ENCODE measurements at places on chromosomes 16 and 17. TPM values are rescaled to one million over a fixed set of nuclear protein-coding genes. Genes with fewer than 3 reads are reported as not detected.

The CD300E gene
- 0.12 TPM for total RNA-seq

The CRHR1 gene
- total RNA-seq = 0.40 TPM

The IRX5 gene
- total RNA-seq = 7.5 TPM

The PPM1E gene
- total RNA-seq = 0.04 TPM

The SPEM1 gene
- total RNA-seq = not detected

The DHRS7C gene
- not detected for total RNA-seq

The CACNG1 gene
- not detected for total RNA-seq

The FAM20A gene
- 13.6 TPM for total RNA-seq

The CD300LB gene
- not detected for total RNA-seq

The FDXR gene
- total RNA-seq = 31.5 TPM

The LLGL2 gene
- total RNA-seq = 82.1 TPM

The MYO1C gene
- 94.2 TPM for total RNA-seq

The NOS2 gene
- total RNA-seq = not detected

The MBTD1 gene
- 8.2 TPM for total RNA-seq

The PRSS53 gene
- 0.48 TPM for total RNA-seq

The PIRT gene
- not detected for total RNA-seq

The PGP gene
- 6.6 TPM for total RNA-seq

The AGRP gene
- total RNA-seq = not detected

The NARF gene
- total RNA-seq = 38.3 TPM

The GSDMA gene
- 1.9 TPM for total RNA-seq

The SLFN14 gene
- not detected for total RNA-seq

The CHRNE gene
- total RNA-seq = 0.32 TPM

The C17orf78 gene
- not detected for total RNA-seq

The SLC5A10 gene
- total RNA-seq = 0.64 TPM

The CAPNS2 gene
- 28.0 TPM for total RNA-seq

The CCT6B gene
- 0.96 TPM for total RNA-seq

The ANKRD40CL gene
- not detected for total RNA-seq

The CBX1 gene
- total RNA-seq = 29.2 TPM

The ADAM11 gene
- 0.96 TPM for total RNA-seq

The WSCD1 gene
- 0.24 TPM for total RNA-seq

The NGFR gene
- total RNA-seq = 6.5 TPM

The CFAP20 gene
- 15.8 TPM for total RNA-seq

The VAT1L gene
- 0.08 TPM for total RNA-seq

The GP2 gene
- not detected for total RNA-seq

The DYNLRB2 gene
- not detected for total RNA-seq

The ZSCAN10 gene
- total RNA-seq = not detected

The PRDM7 gene
- not detected for total RNA-seq

The INTS2 gene
- total RNA-seq = 8.6 TPM

The DNAI2 gene
- total RNA-seq = not detected

The HNF1B gene
- not detected for total RNA-seq

The ZDHHC1 gene
- 3.8 TPM for total RNA-seq

The AOC3 gene
- total RNA-seq = 5.7 TPM

The KRTAP2-1 gene
- not detected for total RNA-seq

The ABCC11 gene
- 0.40 TPM for total RNA-seq

The CMTM2 gene
- total RNA-seq = not detected

The CMTR2 gene
- total RNA-seq = 18.7 TPM

The PLK1 gene
- 29.9 TPM for total RNA-seq

The SPATA32 gene
- 0.24 TPM for total RNA-seq

The CFDP1 gene
- 33.5 TPM for total RNA-seq

The KRTAP1-4 gene
- total RNA-seq = not detected

The YBX2 gene
- 0.96 TPM for total RNA-seq

The ZNF750 gene
- total RNA-seq = 133 TPM

The WIPI1 gene
- 13.3 TPM for total RNA-seq

The HBQ1 gene
- not detected for total RNA-seq

The RFFL gene
- 46.3 TPM for total RNA-seq

The KIF19 gene
- 0.16 TPM for total RNA-seq

The WIPF2 gene
- total RNA-seq = 27.2 TPM

Measured in esophagus mucosa (tissue), 1 donor.